Tibial nerve (tissue), 4 donors: ENCODE measurements at places on chromosomes 6 and 20. TPM values are rescaled to one million over a fixed set of nuclear protein-coding genes. Genes with fewer than 3 reads are reported as not detected.

HLA-DOA gene
- total RNA-seq, result 3.0 TPM

MMS22L gene
- 7.3 TPM for total RNA-seq

CDK5RAP1 gene
- total RNA-seq, result 34.7 TPM

FERMT1 gene
- 0.90 TPM for total RNA-seq

EFCAB8 gene
- 0.87 TPM for total RNA-seq

DNA sequence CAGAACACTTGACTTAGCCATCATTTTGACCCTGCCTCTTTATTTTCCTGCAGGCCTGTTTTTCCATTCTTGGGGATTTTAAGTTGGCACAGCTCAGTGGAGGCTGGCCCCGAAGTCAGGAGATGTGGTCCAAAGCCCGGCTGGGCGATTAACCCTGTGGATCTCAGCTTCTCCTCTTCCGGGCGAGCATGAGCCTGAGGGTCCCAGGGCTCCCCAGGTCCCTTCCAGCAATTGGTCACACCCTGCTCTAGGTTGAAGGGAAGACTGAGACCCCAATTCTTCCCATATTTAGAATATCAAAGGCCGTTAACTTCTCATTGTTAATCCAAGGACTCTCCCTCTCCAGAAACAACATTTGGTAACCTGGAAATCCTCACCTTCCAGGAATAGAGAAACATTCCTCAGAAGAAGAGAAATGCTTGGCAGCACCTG lies 2.3 kb downstream of the THBS2 start:
- peak overlapping the region; percentile 48 for H3K27ac ChIP-seq
- H3K36me3 ChIP-seq, result peaks cover 29% of the 10 kb centered on the region
- peak overlapping the region; percentile 42 for H3K4me3 ChIP-seq
- no peak for DNase-seq
- peaks cover 6% of the 10 kb centered on the region for H3K27me3 ChIP-seq

DNA sequence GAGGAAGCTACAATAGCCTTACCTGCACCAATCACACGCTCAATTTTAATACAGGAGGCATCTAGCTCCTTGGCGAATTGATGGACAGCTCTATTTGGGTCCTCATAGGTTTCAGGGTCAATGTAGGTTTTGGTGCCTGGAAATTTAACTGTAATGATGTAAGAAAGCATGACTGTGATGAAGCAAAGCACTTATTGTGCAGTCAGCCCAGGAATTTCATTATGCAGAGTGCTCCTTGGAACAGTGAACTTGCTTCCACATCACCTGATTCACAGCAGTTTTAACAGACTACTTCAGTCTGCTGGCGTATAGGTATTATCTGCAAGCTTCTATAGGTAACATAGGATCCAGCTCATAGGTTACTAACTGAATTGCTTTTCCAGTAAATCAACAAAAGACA lies 160.0 kb downstream of the EPHA7 start:
- no peaks in the 10 kb centered on the region for H3K4me1 ChIP-seq
- H3K27ac ChIP-seq, result no peak overlapping the region
- H3K36me3 ChIP-seq, result no peaks in the 10 kb centered on the region
- no peaks in the 10 kb centered on the region for H3K27me3 ChIP-seq

DNA sequence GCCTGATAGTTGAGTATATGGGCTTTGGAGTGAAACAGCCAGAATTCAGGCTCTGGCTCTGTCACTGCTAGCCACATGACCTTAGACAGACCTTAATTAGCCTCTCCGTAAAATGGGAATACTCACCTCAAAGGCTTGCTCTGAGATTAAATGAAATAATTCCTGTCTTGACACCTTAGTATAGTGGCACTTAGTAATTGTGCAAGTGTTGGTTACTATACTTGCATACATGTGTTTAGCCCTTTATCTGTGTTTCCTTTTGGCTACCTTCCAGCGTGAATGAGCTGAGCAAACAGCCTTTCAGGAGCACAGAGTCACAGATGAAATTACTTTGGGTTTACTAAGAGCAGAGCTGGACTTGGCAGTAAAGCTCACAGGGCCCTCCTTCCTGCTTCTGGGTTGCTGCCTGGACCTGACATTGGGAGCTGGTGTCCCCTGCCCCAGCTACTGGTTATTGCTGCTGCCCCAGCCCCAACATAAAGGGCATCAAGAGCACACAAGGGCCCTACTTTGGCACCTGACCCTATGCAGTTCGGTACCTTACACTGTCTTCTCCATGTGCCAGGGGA lies 32.8 kb downstream of the CD164 start:
- H3K36me3 ChIP-seq, result no peaks in the 10 kb centered on the region
- H3K27me3 ChIP-seq, result no peaks in the 10 kb centered on the region
- no peak overlapping the region for H3K27ac ChIP-seq
- H3K4me3 ChIP-seq, result no peak overlapping the region
- DNase-seq, result no peak
- H3K4me1 ChIP-seq, result peaks cover 16% of the 10 kb centered on the region

DNA sequence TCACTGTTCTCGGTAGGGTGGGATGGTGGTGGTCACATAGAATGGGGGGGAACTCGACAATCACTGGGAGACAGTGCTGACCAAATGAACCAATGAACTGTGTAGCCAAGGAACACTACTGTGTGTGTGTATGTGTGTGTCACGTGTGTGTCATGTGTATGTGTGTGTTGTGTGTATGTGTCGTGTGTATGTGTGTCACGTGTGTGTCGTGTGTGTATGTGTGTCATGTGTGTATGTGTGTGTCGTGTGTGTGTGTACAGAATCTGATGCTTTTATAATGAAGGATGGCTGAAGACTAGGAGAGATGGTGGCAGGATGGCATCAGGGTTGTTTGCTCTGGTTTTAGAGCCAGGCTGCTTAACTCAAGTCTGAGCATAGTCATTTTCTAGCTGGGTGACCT lies 99.1 kb upstream of the DUSP22 start:
- peaks cover 20% of the 10 kb centered on the region for H3K4me1 ChIP-seq
- DNase-seq, result no peak
- no peaks in the 10 kb centered on the region for H3K36me3 ChIP-seq
- no peak overlapping the region for H3K27ac ChIP-seq
- H3K27me3 ChIP-seq, result no peaks in the 10 kb centered on the region

- H3K4me3 ChIP-seq, result no peak overlapping the region
- no peak for DNase-seq
- H3K27ac ChIP-seq, result no peak overlapping the region
- H3K4me1 ChIP-seq, result no peaks in the 10 kb centered on the region
- no peaks in the 10 kb centered on the region for H3K27me3 ChIP-seq
- no peaks in the 10 kb centered on the region for H3K36me3 ChIP-seq
Observed at GRCh38 chr6:11096109-11096508, 2.5 kb downstream of the SMIM13 start.

DNA sequence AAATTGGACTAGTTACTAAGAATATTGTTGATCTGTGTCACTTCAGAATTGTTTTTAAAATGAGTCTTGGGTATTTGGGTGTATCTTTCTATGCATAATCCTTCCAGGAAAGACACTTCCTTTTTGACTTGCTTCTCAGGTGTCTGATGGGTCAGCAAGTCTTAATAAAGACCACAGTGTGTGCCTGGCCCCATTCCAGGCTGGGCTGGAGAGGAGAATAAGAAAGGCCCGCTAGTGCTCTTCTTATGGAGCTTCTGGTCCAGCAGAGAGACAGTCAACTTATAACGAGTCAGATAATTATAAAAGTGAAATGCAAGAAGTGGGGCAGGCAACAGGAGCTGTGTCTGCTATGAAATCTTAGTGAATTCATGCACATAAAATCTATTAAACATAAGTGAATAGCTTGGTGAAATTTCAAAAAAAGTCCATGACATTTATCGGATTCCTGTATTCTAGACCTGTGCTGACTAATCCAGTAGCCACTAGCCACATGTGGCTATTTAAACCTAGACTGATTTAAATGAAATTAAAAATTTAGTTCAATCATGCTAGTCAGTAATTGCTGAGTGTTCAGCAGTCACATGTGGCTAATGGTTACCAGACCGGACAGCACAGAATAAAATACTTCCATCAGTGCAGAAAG lies 42.6 kb downstream of the RNF144B start:
- no peaks in the 10 kb centered on the region for H3K4me1 ChIP-seq
- no peak overlapping the region for H3K27ac ChIP-seq
- no peak for DNase-seq
- no peaks in the 10 kb centered on the region for H3K36me3 ChIP-seq
- no peak overlapping the region for H3K4me3 ChIP-seq

DNA sequence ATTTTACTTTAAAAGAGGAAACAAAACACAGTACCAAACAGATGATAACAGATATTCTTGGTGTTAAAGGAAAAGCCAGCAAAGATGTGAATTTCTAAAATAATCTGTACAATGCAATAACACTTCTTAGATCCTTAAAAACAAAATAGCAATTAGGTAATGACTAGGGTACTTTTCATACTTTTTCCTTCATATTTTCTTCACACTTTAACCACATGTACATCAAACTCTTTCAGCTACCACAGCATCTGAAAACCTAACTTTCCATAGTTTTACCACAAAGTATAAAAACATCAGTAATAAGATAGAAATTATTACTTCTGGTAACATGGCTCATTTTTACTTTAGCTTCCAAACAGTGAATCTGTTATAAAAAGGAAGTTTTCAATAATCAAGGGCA lies 141.3 kb downstream of the MMS22L start:
- no peaks in the 10 kb centered on the region for H3K27me3 ChIP-seq
- H3K4me3 ChIP-seq, result no peak overlapping the region
- no peaks in the 10 kb centered on the region for H3K36me3 ChIP-seq
- no peaks in the 10 kb centered on the region for H3K4me1 ChIP-seq
- DNase-seq, result no peak

- H3K4me3 ChIP-seq, result no peak overlapping the region
- peaks cover 8% of the 10 kb centered on the region for H3K4me1 ChIP-seq
- DNase-seq, result no peak
- no peaks in the 10 kb centered on the region for H3K27me3 ChIP-seq
- no peaks in the 10 kb centered on the region for H3K36me3 ChIP-seq
Observed at GRCh38 chr20:39898467-39898852, 790.6 kb downstream of the MAFB start.

DNA sequence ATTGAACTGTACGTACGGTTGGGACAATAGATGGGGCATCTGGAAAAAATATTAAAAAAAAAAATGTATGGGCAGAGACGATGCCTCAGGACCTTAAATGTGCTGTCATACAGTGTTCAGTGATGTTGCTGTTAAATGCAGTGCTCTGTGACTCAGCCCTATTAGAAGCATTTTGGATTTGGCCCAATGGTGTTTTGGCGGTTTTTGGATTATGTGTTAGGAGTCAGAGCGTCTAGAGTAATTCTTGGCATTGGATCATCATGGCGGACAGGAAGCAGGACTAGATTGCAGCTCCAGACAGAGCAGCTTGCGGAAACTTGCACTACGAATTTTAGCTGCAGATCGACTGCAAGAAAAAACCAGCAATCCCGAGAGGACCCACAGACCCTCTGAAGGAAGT lies 280.0 kb downstream of the SOX4 start:
- no peaks in the 10 kb centered on the region for H3K4me1 ChIP-seq
- no peaks in the 10 kb centered on the region for H3K36me3 ChIP-seq
- peak; percentile 44 for DNase-seq

DNA sequence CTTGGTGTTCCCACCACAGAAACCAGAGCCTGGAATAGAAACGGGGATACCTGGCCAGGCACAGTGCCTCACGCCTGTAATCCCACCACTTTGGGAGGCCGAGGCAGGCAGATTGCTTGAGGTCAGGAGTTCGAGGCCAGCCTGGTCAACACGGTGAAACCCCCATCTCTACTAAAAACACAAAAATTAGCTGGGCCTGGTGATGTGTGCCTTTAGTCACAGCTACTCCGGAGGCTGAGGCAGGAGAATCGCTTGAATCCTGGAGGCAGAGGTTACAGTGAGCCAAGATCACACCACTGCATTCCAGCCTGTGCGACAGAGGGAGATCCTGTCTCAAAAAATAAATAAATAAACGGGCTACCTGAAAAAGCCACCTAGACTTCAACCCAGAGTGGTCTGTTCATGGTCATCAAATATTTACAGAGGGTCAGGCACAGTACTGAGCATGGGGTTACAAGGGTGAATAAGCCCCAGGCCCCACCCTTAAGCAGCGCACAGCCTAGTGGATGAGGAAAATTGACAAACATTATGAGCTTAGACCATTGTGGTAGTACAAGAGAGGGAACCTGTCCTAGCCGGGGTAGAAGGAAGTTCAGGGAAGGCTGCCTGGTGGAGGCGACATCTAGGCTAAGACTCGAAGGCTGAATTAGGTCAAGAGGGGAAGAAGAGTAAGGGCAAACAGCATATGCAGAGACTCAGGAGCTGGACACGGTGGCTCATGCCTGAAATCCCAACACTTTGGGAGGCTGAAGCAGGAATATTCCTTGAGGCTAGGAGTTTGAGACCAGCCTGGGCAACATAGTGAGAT lies 7.2 kb upstream of the PCIF1 start:
- no peaks in the 10 kb centered on the region for H3K4me1 ChIP-seq
- H3K4me3 ChIP-seq, result no peak overlapping the region
- no peak for DNase-seq

GRCh38 chr6:43122146-43122545 lies 46.0 kb downstream of the PTK7 start:
- H3K4me1 ChIP-seq, result no peaks in the 10 kb centered on the region
- peaks cover 4% of the 10 kb centered on the region for H3K27me3 ChIP-seq
- no peaks in the 10 kb centered on the region for H3K36me3 ChIP-seq

DNA sequence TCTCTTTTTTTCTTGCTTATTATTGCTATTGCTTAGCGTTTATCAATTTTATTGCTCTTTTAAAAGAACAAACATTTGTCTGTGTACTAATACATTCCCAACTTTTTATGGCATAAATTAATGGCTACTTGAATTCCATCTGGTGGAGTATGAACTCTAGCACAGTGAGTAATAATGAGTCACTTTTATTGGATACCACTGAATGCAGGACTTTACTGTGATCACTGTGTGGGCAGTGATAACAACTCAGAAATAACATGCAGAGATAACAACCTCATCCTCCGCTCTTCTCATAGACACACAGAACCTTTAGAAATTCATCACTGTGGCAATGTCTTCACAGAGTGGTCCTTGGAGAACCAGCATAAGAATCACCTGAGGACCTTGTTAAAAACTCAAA lies 174.9 kb upstream of the PRND start:
- H3K36me3 ChIP-seq, result no peaks in the 10 kb centered on the region
- DNase-seq, result no peak
- no peaks in the 10 kb centered on the region for H3K27me3 ChIP-seq
- no peak overlapping the region for H3K27ac ChIP-seq
- no peaks in the 10 kb centered on the region for H3K4me1 ChIP-seq

DNA sequence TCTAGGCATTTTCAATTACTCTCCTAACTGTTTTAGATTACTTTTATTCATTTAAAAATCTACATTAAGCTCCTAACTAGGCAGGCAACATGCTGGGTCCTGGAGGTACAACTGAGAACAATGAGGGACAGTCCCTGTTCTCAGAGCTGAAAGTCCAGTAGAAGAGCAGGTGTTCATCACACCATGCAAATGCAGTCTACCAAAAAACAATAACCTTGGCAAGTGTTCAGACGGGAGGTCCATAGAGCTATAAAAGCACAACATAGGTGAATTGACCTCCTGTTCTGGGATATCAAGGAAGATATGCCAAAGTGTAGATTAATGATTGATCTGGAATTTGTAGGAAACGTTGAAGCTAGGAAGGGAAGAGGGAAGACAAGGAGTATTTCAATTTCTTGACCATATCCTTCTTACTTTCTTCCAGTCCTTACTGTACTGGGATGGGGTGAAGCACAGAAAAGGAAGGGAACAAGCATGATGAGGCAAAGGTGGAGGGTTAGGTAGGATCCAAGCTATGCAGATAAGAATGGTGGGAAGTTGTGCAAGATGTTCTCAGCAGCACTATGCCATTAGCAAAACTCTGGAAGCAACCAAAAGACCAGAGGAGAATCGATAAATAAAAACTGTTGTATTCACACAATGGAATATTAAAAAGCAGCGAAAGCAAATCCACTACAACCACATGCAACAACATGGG lies 485.7 kb upstream of the JARID2 start:
- no peaks in the 10 kb centered on the region for H3K27me3 ChIP-seq
- H3K36me3 ChIP-seq, result no peaks in the 10 kb centered on the region
- DNase-seq, result no peak
- H3K4me3 ChIP-seq, result no peak overlapping the region
- no peaks in the 10 kb centered on the region for H3K4me1 ChIP-seq
